Lower leg skin (tissue), 4 donors: ENCODE measurements at places on chromosomes 16 and 17. TPM values are rescaled to one million over a fixed set of nuclear protein-coding genes. Genes with fewer than 3 reads are reported as not detected.

GRCh38 chr16:88810912-88811768, 588 bp downstream of the APRT start:
- peak; percentile 71 for DNase-seq

GRCh38 chr17:66169839-66170238, 22.1 kb downstream of the CEP112 start:
- no peak for DNase-seq

DNA sequence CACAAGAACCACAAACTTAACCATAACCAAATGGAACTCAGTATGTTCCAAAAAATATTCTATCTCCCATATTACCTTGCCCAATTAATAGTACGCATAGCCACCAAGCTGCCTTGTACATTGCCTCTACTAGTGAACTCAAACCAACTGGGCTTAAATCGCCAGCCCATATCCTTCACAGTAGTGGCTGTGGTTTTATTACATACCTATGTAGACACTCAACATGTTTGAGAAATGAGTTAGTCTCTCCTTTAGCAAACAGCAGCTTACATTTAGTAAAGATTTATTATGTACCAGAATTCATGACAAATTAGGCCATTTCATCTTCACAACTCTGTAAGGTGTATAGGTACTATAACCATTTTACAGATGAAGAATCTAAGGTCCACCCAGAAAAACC, 41.4 kb downstream of the GRB2 start:
- no peak for DNase-seq

DNA sequence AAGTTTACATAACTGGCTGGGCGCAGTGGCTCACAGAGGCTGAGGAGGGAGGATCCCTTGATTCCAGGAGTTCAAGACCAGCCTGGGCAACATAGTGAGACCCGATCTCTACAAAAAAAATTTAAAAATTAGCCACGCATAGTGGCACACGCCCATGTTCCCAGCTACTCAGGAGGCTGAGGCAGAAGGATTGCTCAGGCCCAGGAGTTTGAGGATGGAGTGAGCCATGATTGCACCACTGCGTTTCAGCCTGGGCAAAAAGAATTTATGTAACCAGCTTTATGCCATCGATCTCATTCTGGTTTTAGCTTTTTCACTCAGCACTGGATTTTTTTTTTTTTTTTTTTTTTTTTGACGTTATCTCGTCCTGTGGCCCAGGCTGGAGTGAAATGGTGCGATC, 9.1 kb upstream of the CD300E start:
- DNase-seq, result no peak

DNA sequence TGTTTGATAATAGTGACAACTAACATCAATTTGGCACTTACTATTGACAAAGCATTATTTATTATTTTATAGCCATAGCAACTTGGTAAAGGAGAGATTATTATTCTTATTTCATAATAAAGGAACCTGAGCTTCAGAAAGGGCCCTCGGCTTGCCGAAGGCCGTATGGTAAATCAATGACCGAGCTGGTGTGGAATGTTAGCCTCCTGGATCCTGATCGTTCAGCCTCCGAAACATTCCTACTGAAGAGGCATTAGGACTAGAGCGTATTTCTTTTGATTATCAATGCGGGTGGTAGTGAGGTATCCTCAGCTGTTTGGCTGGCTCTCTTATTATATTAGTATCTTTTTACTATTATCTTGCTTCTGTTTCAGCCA, 199.3 kb upstream of the TBX2 start:
- no peak for DNase-seq

DNA sequence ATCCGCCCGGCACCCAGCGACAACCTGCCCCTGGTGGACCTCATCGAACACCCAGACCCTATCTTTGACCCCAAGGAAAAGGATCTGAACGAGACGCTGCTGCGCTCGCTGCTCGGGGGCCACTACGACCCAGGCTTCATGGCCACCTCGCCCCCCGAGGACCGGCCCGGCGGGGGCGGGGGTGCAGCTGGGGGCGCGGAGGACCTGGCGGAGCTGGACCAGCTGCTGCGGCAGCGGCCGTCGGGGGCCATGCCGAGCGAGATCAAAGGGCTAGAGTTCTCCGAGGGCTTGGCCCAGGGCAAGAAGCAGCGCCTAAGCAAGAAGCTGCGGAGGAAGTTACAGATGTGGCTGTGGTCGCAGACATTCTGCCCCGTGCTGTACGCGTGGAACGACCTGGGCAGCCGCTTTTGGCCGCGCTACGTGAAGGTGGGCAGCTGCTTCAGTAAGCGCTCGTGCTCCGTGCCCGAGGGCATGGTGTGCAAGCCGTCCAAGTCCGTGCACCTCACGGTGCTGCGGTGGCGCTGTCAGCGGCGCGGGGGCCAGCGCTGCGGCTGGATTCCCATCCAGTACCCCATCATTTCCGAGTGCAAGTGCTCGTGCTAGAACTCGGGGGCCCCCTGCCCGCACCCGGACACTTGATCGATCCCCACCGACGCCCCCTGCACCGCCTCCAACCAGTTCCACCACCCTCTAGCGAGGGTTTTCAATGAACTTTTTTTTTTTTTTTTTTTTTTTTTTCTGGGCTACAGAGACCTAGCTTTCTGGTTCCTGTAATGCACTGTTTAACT, 1.0 kb downstream of the NOG start:
- no peak for DNase-seq

GRCh38 chr17:41561554-41561953, 10.3 kb downstream of the KRT9 start:
- DNase-seq, result no peak

GRCh38 chr16:56428091-56428490, 2.7 kb upstream of the AMFR start:
- DNase-seq, result no peak

GRCh38 chr16:6157806-6158205, 1060.2 kb upstream of the EEF2KMT start:
- no peak for DNase-seq

Gene NLGN2
- 6.5 TPM for total RNA-seq

Gene KRTAP4-4
- 0.84 TPM for total RNA-seq

Gene TM4SF5
- not detected for total RNA-seq

Gene CACNG5
- total RNA-seq, result not detected
